ENCODE measurements at places on chromosomes 4 and X.

GRCh38 chr4:102560571-102561341 is 59.6 kb downstream of the NFKB1 start:
- no peak for DNase-seq

GRCh38 chr4:142500966-142501365 is 345.1 kb downstream of the INPP4B start:
- DNase-seq: no peak

DNA sequence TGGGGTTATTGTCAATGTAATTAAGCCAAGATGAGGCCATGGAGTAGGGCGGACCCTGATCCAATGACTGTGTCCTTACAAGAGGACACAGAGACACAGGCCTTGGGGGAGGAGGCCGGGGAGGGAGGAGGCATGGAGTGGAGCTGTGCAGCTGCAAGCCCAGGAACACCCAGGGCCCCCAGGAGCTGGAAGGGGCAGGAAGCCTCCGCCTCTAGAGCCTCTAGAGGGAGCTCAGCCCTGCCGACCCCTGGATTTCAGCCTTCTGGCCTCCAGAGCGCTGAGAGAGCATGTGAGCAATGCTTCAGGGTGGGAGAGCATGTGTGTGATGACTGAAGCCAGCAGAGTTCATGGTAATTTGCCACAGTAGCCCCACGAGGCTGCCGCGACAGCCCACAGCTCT is 234.6 kb downstream of the AFAP1 start:
- no peak for DNase-seq

DNA sequence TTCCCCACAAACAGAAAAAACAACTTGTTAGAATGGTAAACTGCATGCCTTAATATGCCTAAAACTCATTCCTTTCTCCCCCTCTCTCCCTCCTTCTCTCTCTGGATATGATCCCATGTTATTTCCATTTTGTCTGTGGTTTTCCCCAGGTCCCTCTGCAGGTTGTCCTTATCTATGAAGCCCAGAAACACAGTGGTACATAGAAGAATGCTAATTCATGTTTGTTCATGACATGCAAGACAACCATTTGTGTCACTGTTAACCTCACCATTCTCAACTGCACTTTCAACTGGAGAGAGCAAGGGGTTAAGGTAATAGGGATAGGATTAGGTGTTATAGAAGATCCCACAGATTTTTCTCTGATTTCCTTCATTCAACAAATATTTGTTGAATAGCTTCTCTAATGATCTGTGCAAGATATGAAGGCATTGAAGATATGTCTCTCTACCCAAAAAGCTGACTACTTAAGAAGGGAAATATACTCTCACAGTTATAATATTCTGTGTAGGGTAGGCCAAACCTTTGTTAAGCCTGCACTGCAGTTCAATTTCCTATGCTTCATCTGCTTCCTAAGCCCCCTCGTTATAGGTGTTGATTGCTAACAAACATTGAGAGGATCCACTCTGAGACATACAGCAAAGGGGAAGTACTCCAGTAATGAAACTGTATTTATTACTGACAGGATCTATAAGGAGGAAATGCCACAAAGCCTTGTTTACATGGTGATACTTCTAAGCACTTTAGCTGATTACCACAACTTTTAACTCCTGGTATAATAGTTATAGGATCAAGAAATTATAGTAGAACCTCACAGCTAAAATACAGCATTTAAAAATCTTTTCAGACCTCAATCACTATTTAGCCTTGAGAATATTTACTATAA is 96.1 kb downstream of the FRYL start:
- no peak for DNase-seq

DNA sequence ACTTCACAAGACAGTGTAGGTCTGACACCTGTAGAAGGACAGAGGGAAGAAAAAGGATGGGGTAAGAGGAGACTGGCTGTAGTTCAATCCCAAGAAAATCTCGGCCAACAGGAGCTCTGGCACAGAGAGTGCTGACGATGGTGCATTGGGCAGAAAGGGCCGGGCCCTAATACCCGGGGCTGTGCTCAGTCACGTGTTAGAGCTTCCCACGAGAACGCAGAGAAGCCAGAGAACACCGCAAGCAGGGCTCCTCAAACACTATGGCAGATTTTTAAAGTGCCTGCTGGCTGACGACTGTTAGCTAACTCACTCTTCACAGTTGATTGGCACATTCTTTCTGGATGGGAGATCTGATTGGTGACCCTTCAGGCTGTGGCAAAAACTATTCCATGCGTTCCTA is 35.5 kb downstream of the EREG start:
- DNase-seq: no peak

DNA sequence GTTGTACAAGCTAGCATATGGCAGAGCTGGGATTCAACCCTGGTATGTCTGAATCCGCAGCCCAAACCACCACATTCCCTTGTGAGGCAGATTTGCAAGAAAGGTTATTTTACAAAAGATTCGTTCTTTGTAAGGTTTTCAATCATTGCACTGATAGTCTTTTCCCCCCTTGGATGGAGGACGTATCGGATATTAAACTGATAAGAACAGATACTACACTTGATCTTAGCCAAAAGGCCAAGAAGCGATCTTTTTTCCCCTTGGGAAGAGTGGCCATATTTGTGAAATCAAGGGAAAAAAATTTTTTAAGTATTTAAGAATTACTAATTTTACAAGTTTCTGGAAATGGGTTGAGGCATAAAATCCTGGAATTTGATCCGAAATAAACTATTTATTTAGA is 34.4 kb upstream of the MSMO1 start:
- DNase-seq: no peak

DNA sequence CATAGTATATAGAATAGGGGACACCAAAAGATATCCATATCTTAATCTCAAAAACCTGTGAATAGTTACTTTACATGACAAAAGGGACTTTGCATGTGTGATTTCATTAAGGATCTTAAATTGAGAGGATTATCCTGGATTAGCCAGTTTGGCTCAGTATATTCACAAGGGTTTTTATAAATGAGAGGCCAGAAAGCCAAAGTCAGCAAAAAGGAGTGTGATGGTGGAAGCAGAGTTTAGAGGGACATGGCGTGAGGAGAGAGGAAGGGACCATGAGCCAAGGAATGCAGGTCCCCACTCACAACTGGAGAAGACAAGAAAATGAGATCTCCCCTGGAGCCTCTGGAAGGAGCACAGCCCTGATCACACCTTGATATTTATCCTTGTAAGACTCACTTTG is 648.5 kb upstream of the LCORL start:
- DNase-seq: no peak

- DNase-seq: no peak
Measured at GRCh38 chr4:1505511-1506460, 99.5 kb upstream of the NKX1-1 start.
